Activated CD4-positive, alpha-beta T cell treated with anti-CD3 and anti-CD28 coated beads, Interleukin-10, Interleukin-2, amounts not matched to agents 100 ng/mL and 50 ng/mL, durations not matched to agents 16 hours and 8 hours (primary cell): ENCODE measurements at places on chromosomes 7 and 10.
A peak's percentile ranks its signal among the peaks of the same experiment; 100 is the strongest.

- no peak for DNase-seq
Measured at GRCh38 chr10:123796736-123797135, 94.9 kb downstream of the CPXM2 start.

DNA sequence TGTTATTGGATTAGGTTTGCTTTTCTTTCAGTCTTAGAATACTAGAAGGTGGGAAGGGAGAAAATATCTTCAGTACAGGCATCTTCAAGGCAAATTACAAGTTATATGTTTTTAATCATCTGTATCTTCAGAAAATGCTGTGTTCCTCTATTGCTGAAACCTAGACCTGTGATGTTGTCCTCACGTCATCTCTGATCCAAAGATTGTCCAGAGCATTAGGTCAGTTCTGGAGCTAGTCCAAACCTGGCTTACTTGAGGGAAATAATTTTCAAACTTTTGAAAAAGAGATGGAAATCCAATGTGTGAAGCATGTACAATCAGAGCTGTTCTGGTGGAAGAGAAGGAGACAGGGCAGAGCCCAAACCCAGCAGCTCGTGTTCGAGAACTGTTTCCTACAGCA lies 217.3 kb downstream of the ZEB1 start:
- DNase-seq: no peak

GRCh38 chr10:51691135-51691534 lies 8.3 kb downstream of the CSTF2T start:
- no peak for DNase-seq

DNA sequence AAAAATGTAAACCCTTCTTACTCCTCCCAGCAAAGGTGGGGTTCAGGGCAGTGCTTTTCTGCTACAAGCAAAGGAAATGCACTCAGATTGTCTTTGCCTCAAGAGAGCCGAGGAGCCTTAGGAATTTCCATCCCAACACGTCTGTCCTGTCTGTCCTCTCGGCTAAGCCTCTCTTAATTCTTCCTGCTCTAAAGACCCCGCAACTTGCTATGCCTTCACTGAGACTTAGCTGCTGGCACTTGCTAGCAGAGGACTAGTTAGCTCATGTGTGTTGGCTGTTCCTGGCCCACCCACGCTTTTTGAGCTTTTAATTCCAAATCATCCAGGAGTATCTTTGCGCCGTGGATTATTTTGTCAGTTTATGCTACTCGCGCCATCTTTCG lies 481 bp upstream of the NPM3 start:
- no peak for DNase-seq

- DNase-seq: no peak
Measured at GRCh38 chr10:125857185-125857760, 23.8 kb downstream of the DHX32 start.

- DNase-seq: no peak
Measured at GRCh38 chr10:101857802-101858476, 14.3 kb upstream of the KCNIP2 start.

GRCh38 chr10:51288511-51288910 lies 214.2 kb downstream of the PRKG1 start:
- DNase-seq: no peak

- DNase-seq: no peak
Measured at GRCh38 chr7:129030440-129030839, 24.5 kb downstream of the TNPO3 start.

DNA sequence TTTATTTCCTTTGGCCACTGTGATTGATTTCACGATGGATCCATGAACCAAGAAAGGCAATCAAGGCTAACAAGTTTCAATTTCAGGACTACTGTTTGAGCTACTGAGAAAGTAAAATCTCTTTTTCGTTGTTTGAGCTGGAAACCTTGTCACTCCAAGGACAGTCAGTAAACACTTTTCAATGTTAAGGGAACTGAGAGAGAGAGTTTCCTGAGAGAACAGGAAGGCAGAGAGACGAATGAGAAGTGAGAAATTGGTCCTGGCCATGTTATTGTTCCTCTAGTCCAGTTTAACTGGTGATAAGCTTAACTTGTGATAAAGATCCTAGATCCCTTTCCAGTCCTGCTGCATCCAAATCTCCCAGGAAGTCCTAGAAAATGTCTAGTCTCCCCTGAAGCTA lies 909 bp upstream of the AKR1D1 start:
- no peak for DNase-seq

DNA sequence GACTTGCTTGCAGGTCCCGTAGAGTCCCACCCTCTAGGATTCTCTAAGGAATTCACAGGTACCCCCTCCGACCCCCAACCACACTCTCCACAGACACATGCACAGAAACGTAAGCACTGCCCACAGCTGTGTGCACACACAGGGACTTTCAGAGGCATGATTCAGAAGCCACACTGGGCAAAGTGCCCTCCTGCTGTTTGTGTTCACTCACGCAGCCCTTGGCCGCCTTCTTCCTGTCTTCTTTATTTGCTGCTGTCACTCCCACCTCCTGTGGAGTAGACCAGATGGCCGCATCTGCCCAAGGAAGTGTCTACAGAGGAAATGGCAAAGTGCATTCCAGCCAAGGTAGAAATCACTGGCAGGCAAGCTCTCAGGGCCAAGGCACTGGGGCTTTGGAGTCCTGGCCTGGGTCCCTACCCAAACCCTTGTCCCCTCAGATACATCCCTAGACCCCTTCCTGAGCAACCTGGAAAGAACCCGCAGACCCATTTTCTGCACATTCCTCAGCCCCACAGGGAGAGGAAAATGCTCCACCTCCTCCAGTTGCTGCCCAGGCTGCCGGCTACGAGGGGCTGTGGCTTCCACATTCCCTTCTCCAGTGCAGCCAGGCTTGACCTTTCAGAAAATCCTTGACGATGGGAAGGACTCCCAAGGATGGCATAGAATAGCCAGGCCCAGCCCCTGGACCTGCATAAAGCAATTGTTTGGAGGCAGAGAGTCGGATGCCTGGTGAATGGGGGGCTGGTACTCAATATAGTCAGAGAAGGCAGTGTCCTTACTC lies 21.6 kb upstream of the GIMAP8 start:
- DNase-seq: peak; percentile 36

DNA sequence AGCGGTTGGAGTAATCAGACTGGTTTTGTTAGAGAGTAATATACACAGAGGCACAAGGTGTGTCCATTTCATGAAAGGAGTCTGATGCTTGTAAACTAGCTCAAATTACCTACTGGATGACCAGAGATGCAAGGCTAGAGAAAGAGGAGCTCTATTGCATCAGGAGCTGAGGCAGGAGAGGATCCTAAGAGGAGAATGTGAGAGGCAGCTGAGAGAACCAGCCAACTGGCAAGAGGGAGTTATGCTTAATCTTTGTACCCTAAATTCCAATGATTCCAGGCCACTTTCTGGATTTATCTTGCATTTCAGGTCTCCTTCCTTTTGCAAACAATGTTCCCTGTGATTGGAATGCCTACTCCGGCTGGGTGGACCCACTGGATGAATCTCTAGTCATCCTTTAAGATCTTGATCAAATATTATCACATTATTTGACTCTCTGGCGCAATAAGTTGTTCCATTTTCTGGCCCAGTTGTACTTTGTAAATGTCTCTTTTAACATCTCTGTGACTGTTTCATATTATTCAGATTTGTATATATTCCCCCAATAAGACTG lies 57.5 kb upstream of the PTPN12 start:
- DNase-seq: no peak

GRCh38 chr7:123966936-123967335 lies 41.9 kb downstream of the SPAM1 start:
- no peak for DNase-seq

DNA sequence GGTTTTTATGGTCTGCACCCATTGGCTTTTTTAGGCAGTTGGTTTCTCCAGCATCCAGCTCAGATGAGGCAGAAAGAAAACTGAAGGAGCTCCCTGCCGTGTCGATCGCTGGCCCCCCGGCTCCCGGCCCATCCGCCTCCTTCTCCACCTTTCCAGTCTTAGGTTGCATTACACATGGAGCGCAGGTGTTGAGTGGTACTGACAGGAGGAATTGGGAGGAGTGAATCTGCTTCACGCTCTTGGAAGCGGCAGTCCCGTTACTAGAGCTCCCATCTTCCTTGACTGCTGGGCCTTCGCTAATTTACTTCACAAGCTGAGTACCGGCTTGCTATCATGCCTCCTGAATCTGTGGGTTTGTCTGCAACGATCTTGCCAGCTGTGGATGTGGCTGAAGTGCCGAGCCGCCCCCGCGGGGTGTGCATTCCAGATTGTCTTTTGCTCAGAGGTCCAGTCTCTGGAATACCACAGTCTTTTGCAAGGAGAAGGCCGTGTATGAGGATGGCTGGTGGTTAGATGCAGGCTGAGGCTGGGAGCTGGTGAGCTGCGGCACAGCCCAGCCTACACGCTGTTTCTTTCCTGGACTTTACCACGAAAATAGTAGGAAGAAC lies 17.1 kb downstream of the IQCE start:
- no peak for DNase-seq

DNA sequence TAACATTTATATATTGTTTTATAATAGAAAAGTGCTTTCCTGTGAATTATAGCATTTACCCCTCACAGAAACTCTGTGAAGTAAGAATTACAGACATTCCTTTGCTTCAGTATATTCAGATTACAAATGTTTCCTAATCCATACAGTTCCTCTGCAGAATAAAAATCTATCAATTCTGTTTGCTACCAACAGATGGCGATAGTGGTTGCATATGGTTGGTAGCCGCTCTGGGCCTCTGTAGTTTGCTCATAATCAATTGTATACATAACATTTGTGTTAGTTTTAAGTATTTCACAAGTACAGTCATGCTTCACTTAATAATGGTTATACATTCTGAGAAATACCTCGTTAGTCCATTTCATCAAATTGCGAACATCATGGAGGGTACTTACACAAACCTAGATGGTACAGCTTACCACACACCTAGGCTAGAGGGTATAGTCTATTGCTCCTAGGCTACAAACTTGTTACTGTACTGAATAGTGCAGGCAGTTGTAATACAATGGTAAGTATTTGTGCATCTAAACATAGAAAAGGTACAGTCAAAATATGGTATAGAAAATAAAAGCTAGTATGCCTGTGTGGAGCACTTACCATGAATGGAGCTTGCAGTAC lies 94.4 kb upstream of the STEAP4 start:
- peak; percentile 42 for DNase-seq

- DNase-seq: no peak
Measured at GRCh38 chr10:17066807-17067206, 62.8 kb downstream of the CUBN start.

GRCh38 chr7:65239707-65240352 lies 133.8 kb upstream of the ZNF92 start:
- no peak for DNase-seq

DNA sequence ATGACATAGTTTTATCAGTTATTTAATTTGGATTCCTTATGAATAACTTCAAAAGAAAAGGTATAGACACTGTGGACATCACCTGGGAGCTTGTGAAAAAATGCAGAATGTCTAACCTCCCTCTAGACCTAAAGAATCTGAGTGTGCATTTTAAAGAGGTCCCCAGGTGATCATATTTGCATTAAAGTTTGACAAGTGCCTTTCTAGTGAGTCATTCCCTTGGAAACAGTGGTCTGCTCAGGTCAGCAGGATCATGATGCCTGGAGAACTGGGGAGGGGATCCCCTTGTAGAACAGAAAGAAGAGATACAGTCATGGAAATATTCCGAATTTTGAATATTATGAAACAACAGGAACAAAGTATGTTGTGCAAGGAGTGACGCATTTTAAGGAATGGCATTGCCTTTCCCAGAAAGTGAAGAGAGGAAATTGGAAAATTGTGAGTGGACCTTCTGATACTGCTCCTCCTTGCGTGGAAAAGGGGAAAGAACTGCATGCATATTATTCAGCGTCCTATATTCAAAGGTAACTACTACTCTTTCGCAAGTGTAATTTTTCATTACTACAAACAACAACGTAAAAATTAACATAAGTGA lies 4.6 kb downstream of the STEAP2 start:
- DNase-seq: no peak

DNA sequence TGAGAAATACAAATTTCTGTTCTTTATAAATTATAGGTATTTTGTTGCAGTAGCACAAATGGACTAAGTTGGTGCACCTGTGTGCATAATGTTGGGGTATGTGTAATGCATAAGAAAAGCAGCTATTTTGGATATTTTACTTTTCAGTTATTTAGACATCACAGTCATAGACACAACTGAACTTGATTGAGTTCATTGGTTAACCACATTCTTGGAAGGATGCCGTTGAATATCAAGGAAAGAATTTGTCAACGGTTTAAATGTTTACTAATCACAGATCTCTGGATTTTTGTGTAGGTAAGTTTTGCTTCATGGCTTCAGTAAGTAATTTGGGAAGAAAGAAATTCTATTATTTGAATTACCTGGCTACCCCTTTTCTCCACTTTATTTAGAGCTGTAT lies 4.1 kb downstream of the OTUD1 start:
- DNase-seq: no peak

GRCh38 chr7:55191926-55192692 lies 173.0 kb upstream of the LANCL2 start:
- no peak for DNase-seq

DNA sequence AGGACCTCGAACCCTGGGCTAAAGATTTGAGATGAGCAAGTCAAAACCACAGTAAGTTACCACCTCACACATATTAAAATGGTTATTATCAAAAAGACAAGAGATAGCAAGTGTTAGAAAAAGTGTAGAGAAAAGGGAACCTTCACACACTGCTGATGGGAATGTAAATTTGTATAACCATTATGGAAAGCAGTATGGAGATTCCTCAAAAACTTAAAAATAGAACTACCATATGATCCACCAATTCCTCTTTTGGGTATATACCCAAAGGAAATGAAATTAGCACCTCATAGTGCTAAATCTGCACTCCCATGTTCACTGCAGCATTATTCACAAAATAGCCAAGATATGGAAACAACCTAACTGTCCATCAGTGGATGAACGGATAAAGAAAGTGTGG lies 20.8 kb upstream of the FRA10AC1 start:
- DNase-seq: no peak

- DNase-seq: no peak
Measured at GRCh38 chr10:3928569-3928968, 143.6 kb upstream of the KLF6 start.

DNA sequence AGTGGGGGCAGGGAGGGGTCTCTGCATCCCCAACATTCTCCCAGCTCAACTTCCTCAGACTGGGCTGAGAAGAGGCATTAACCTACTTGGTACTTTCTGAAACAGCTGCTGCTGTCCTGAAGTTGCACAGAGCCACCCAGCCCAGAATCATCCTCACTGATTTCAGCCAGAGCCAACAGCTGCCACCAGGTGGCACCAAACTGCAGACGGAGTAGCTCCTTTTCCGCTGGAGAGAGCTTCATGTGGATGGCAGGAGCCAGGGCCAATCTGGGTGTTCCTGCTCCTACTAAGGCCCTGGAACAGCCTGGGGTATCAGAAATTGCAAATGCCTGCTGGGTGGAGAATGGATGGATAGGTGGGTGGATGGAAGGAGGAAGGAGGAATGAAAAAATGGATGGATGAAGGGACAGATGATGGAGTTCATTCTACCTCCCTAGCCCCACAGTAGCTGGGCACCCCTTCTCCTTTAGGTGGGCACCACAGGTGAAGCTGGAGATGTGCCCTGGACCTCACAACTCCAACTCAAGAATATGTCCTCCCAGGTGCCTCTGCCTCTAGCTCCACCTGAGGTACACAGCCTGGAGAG lies 11.8 kb upstream of the DRGX start:
- peak; percentile 75 for DNase-seq

- DNase-seq: no peak
Measured at GRCh38 chr10:88164471-88164870, 301.0 kb downstream of the PTEN start.
